ENCODE measurements at places on chromosomes 13 and 19.

GRCh38 chr13:114145256-114145655 is 12.8 kb upstream of the RASA3 start:
- DNase-seq, result no peak

- peak; percentile 87 for DNase-seq
Measured at GRCh38 chr19:4375164-4376027, 25.0 kb downstream of the SH3GL1 start.

DNA sequence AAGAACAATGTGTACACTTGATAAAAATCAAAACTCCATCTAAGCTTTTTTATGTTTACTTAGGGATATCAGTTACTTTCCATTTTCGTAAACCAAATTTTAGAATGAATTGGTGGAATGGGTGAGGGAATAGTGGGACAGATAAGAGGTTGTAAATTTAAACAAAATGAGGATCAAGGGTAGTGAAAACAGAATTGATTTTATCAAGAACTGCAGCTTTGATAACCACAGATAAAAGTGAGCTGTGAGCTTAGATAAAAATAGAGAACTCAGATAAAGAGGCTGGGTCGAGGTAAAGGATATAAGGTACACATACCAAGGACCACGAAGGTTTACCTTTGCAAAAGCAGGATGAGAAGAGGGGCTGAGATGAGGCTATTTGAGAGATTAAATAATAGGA is 813.2 kb upstream of the GPC6 start:
- DNase-seq, result no peak

DNA sequence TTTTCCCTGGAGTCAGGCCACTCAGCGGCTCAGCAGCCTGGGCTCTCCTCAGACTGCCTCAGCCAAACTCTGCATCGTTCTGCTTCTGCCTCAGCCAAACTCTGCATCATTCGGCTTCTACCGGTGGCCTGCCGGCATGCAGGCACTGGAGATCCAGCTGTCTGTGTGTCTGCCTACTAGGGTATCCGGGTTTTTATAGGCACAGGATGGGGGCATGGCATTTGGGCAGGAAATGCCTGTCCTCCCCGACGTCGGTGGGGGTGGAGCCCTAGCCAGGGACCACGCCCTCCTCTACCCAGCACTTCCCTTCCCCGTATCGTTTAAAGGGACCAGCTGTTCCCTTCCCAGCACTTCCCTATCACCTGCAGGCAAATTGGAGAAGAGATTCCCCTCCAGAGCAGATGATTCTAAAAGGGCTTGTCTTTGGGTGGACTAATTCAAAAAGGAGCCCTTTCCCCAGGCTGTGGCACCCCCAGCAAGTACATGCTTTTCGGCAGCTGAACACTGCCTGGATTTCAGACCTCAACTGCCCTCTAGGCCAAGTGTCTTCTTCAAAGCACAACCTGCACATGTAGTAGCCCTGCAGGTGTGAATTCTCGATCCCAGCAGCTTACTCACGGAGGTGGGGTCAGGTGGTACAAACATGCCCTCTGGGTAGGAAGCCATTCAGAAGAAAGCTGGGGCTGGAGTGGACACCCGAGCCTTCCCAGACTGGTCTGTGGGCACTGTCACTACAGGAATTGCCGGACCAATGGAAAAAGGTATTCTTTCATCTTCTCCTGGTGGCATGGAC is 25.4 kb upstream of the GPR12 start:
- no peak for DNase-seq

- no peak for DNase-seq
Measured at GRCh38 chr19:48194844-48195830, 24.7 kb downstream of the ZSWIM9 start.

DNA sequence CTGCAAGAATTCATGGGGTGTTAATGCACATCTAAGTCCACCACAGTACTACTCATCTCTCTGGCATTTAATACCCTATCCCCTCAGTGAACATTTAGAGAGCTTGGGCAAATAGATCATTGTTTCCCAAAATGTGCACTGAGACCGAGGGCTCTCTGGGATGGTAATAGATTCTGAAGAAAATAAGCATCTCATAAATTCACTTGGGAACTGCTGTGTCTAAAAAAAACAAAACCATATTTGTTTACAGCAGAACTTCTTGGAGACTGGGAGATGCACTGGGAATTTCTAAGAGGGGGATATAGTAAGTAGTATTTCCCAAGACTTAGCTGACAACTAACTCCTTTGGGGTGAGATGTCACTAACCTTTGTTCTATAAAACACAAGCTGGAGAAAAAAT is 58.4 kb downstream of the ENOX1 start:
- DNase-seq, result peak; percentile 47

DNA sequence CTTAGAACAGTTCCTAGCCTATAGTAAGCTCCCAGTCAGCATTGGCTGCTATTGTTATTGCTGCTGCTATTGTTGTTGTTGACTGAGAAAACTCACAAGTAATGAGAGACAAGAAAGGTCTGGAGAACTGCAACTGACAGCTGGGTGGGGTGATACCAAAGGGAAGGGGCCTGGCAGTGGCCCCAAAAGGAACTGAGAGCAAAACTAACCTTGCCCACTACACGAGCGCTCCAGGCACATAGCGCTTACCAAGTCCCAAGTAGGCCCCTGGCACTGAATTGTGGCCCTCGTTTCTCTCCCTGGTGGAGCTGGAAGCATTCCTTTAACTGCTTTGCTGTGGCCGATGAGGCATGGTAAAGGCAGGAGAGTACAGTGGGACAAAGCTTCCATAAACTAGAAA is 59.7 kb downstream of the KCTD12 start:
- DNase-seq, result no peak

DNA sequence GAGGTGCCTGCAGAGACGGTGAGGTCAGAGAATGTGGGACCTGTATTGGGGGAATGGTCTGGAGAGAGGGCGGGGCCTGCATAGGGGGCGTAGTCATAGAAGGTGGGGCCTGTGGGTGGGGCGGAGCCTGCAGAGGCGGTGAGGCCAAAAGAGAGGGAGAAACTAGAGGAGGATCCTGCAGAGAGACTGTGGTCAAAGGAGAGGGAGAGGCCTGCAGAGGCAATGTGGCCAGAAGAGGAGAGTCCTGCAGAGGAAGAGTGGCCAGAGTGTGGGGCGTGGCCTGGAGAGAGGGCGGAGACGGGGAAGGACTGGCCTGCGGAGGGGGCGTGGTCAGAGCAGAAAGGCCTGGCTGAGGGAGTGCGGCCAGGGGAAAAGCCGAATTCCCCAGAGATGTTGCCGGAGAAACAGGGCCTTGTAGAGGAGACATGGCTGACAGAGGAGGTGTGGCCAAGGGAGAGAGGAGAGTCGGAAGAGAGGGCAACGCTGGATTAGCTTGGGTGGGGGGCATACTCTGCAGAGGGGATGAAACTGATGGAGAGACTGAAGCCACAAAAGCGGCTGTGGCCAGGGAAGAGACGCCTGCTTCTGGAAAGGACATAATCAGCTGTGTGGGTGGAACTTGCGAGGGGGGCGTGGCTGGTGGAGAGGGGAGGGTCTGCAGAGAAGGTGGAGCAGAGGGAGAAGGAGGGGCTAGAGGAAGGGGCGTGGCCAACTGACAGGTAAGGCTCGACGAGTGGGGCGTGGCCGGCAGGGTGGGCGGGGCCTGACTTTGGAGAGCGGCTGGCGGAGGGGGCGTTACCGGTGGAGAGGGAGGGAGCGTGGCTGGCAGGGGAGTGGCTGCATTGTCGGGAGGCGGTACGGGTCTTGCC is 2.5 kb downstream of the PRR36 start:
- DNase-seq, result peak; percentile 89

Measured in fibroblast of villous mesenchyme (primary cell).